ENCODE measurements at places on chromosomes 4 and X.

DNA sequence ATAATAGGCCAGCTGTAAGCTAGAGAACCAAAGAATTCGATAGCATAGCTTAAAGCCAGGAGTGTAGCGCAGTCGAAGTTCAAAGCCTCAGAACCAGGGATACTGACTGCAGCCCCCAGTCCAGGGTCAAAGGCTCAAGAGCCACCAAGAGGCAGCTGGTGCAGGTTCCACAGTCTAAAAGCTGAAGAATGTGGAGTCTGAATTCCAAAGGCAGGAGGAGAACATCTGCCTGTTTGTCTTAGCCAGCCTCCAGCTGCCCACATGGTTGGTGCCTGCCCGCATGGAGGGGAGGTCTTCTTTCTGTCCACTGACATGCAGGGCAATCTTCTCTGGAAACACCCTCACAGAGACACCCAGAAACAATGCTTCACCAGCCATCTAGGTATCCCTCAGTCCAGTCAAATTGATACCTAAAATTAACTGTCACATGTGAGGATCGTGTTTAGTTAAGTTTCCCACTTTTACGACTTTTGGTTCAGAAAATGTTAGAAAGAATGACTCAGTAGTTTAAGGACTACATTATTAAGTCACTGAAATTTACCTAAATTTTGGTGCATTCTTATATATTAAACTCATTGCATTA lies 52.8 kb upstream of the RHOH start:
- DNase-seq = no peak

GRCh38 chr4:81963015-81963762 lies 410.6 kb downstream of the HNRNPD start:
- DNase-seq = no peak

GRCh38 chr4:80393246-80393969 lies 57.9 kb downstream of the CFAP299 start:
- no peak for DNase-seq

DNA sequence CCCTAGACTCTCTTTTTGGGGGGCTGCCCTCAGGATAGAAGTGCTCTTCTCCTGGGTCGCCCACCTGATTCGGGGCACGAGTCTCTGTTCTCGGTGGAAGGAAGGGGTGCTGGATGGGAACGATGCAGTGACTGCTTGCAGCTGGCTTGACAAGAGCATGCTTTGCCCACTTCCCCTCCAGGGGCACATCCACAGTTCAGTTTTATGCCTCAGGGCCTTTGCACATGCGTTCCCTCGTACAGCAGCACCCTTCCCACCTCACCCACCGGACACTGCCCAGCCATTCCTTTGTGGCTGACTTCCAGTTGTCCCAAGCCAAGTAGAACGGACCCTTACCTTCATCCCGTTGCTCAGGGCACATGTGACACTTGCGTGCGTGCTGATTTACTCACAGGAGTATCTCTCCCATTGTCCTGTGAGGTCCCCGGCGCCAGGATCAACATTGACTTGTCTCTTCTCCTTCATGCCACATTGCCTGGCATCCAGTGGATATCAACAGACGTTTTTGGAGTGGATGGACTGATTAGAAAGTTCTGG lies 60.0 kb downstream of the C4orf50 start:
- no peak for DNase-seq

GRCh38 chrX:47751670-47752069 lies 85.0 kb upstream of the ZNF81 start:
- no peak for DNase-seq

DNA sequence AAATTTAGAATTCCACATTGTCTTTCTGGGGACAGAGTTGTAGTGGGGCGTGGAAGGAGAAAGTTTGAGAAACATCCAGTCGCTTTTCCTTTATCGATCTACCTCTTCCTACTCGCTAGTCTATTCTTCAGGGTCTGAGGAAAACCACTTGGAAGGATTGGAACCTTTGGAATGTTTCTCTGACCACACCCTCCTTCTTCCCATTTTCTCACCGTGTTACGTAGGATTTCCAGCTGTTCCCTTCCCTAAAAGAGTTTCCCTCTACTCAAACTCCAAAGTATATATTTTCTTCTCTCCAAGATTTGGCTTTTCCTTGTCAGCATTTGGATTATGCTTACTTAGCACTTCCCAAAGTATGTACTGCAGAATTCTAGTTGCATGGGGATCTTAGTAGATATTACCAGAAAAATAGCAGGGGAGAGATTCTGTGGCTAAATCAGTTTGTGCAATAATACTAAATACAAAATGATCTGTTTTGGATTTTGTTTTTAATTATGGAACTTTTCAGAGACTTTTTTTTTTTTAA lies 4.9 kb downstream of the ENPEP start:
- no peak for DNase-seq

DNA sequence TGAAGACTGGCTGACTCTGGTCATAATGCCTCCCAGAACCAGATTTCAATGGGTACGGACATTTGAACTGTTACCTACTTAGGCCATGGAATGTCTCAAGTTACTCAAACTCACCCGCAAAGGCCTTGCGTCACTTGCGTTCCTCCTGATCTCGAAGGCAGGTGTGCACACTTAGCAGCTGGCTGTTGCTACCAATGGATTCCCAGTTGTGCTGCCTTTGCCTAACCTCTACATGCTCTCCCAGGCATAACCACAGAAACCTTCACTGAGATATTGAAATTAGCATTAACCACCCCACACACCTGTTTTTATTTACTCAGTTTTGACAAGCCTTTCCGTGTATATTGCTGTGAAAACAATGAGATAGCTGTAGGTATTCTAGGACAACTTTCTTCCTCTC lies 2.8 kb downstream of the ERVMER34-1 start:
- DNase-seq = no peak

- DNase-seq = no peak
These were observed 1808.9 kb upstream of the TENM3 start for GRCh38 chr4:180434131-180434895.

GRCh38 chr4:87152310-87153041 lies 67.9 kb downstream of the KLHL8 start:
- peak; percentile 33 for DNase-seq

- no peak for DNase-seq
These were observed 107.0 kb upstream of the EPHA5 start for GRCh38 chr4:65777270-65777669.

DNA sequence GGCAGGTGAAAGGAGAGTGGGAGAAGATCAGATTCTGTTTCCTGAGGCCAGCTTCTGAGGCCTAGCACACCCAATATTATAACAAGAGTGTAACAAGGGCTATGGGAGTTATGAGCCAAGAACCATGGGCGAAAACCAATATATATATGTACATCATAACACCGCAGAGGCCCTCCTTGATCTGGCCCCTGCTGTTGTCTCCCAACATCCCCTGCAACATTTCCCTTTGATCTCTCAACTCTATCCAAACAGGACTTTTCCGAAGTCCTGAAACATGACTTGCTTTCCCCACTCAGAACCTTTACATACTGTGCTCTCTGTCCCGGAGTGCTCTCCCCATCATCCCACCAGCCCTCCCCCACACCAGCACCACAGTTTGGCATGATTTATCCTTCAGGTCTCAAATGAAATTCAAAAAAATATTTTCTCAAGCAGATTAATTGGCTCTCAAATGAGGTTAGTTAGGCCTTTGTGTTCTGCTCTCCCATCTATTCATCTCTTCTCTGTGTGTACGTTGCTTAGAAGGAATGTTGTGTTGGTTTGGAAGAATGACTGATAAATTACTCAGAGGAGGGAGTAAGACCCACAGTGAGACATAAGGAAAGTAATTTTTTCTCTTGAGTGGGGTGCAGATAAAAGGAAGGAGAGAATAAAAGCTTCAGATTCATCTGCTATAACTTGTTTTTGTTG lies 58.1 kb upstream of the SMIM10 start:
- DNase-seq = no peak

DNA sequence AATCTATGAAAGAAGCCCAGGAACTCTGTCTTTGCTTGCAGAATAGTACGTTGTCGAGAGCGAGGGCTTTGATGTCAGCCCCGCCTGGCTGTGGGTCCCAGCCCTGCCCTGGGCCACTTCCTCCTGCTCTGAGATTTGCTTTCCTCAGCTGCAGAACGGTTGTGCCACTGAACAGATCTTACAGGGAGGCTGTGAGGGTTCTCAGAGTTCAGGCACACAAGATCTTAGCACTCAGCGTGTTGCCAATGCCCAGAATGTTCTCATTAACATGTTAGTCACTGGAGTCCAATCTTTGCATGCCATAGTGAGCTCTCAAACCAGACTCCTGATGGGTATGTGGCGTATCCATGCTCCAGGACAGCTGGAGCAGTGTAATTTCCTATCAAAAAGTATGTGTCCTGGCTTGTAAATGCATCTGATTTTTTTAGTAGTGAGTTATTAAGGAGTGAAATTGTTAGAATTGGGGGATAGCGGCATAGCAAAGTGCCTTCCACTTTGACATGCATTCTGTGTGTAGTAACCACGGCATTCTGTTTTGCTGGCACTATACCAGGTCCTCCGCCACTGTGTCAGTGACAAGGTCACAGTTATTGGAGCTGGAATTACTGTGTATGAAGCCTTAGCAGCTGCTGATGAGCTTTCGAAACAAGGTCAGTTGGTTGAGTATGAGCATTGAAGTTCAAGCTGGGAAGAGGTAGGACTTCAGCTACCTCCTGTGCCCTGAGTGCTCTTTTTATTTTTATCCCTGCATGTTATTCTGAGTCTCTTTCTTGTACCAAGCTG lies 31.6 kb downstream of the TKTL1 start:
- no peak for DNase-seq

- DNase-seq = no peak
These were observed 19.8 kb upstream of the CCDC149 start for GRCh38 chr4:24932515-24933225.

DNA sequence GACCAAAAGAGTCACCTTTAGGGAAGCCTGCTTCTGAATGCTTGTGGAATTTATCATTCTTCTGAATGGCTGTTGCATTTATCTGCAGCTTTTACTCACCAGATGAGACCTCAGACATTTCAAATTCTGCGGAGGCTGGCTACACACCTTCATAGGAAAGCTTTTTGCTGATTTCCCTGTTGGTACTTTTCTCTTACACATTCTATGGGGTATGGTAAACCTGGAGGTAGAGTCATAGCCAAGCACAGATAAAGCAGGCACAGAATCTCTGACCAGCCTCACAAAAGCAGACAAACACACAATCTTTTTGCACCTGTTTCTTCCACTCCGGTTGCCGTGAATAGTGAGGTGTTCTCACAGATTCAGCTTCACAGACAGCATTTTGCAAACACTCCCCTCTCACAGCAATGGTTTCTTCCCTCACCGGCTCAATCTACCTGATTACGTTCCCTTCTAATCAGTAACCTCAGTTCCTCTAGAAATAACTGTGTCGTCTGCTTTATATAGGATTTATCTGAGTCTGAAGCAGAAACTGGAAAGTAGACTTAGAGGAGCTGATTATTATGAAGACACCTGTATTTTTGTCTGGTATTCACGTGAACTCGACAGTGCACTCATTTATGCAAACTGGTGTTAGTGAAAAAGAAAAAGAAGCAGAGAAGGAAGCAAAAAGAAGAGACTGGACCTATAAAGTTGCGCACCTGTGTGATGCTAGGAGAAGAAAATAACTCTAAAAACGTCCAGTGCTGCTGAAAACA lies 83.1 kb downstream of the DMD start:
- DNase-seq = no peak

DNA sequence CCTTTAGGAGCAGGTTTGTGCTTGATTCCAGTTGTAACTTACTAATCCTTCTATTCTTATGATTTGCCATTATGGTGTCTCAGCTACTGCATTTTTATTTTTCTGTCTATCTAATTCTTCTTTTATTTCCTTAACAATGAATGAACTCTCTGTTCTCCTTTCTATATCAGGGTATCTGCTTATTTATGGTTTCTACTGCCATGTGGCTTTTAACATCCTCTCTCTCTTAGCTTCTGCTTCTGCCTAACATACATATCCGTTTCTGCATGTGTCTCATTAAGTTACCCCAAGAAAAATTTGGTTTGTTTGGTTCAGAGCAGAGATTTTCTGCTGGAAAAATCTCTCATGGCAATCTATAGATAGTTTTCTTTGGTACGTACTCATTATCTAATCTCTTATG lies 614.4 kb downstream of the RPA4 start:
- DNase-seq = no peak

- DNase-seq = no peak
These were observed 92.8 kb upstream of the BMP2K start for GRCh38 chr4:78683352-78683751.

DNA sequence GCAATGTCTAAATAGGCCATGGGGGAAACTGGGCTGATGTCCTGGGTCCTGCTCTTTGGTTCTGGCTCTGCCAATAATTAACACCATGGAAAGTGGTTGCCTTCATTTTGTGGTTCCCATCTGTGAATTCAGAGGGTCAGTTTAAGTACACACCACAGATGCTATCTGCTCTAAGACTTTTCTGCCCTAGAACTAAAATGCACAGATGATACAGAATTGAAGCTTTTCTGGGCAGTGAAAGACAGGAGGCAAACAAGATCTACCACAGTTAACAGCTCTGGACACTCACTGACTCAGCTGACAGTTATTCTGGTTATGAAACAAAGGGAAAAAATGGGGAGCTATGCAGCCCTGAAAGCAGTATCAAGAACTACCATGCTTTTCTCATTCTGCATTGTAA lies 37.3 kb downstream of the APBB2 start:
- DNase-seq = no peak

DNA sequence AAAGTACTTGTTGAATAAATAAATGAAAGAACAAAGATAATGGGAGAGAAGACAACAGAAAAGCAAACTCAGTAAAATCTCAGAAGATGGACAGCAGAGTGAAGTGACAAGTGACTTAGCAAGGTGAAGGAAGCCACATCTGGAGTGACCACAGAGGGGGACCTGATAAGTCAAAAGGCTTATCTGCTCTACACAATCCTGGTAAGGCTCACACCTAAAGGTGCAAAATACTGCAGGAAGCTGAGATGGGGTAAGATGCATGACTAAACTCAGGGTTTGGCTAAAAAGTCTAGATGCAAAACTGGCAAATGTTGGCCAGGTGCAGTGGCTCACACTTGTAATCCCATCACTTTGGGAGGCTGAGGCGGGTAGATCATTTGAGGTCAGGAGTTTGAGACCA lies 22.2 kb downstream of the TRMT2B start:
- DNase-seq = no peak

DNA sequence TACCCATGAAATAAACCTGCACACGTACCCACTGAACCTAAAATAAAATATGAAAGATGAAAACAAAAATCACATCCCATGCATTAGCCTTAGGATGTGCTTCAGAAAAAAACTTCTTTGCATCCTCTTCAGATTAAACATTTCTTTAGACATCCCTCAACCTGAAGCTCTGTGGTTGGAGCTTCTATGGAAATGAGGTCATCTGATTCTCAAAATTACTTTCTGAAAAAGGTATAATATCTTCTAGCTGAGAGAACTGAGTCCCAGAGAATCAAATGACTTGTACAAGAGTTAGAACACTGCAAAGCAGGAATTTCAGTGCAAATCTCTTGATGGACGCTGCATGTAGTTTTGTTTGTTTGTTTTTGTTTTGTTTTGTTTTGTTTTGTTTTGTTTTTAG lies 19.1 kb upstream of the ANTXR2 start:
- DNase-seq = no peak

All from femur (tissue), 1 donor.